SHP77 treated with DMSO at 0.1 percent for 48 hours (cell line): ENCODE measurements at places on chromosomes 4 and X.

DNA sequence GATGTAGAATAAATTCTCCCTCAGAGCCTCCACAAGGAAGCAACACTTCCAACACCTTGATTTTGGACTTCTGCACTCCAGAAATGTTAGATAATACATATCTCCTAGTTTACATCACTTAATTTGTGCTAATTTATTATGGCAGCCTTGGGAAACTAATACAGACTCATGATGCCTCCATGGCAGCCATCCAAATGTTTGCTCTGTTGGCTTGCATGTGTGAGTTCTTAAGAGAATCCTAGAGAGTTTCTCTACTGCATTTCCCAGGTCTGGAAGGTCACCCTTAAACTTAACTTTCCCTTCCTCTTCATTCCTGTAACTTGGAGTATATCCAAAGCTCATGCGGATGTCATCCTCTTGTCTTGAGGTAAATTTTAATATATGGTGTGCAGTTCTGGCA, 956.1 kb downstream of the ADGRL3 start:
- no peak for DNase-seq

DNA sequence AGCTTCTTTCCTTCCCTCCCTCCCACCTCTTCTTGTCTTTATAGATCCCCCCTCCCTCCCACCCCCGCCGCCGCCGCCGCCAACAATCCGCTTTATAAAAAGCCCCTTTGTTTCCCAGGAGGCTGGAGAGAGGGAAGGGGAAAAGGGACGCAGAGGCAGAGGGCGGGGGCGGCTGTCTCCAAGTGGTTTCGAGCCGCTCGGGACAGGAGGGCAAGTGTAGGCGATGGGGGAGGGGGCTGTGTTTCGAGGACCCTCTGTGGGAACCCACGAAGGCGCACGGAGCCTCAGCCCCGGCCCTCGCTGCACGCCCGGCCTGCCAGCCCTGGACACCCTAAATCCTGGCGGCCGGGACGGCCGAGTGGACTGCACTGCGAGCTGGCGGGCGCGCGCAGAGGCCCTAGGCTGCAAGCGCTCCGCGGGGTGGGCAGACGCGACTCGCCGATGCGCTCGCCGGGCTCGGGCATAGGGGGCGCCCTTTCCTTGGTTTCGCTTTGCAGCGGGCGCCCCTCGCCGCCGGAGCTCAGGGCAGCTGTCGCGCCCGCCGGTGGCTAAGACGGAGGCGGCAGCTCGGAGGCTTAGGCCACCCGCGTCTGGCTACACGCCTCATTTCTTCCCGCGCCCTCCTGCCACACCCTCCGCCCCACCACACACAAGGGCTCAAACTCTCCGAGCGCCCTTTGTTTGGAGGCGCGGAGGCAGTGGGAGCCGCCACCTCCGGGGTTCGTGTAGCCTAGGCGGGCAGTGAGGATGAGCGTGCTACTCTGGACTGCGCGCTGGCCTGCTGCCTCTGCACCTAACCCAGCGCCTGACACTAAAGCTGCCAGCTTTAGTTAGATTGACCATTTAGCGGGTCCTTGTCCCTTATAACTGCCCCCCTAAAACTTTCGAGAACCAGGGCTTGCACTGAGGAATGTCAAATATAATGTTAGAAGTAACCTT, 2.2 kb downstream of the MAMLD1 start:
- DNase-seq = no peak

DNA sequence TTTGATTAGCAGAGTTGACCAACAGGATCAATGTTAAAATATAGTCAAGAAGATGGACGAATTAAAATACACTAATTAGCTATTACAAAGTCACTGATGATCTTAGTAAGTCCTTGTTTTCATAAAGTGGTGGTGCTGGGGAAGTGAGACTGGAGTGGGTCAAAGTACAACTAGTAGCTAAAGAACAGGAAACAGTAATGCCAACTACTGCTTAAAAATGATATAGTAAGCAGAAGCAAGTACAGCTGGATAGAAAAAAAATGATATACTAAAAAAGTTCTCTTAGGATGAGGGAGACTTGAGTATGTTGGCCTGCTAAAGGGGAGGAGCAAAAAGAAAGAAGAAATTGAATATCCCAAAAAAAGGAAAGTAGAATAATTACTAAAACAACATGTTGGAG, 580.8 kb upstream of the FTHL17 start:
- no peak for DNase-seq

GRCh38 chr4:26782830-26783202, 77.8 kb upstream of the STIM2 start:
- DNase-seq = no peak

- no peak for DNase-seq
These were observed 19.3 kb downstream of the WDR13 start for GRCh38 chrX:48616576-48616975.

DNA sequence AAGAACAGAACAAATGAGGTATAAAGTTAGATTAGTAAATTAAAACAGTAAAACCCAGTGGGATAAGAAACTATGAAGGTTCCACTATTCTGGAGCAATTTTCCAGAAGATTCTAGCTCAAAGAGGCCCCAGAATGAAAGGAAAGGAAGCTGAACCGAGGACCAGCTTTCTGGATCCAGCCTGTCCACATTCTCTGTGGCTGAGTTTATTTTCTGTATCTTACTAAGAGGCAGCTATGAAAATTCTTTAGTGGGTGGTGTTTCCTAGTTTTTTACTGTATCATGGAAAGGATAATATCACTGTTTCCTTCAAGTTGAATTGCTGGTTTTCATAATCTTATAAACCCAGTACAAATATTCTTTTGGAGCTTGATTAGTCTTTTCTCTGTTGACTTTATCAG, 11.8 kb downstream of the DAPP1 start:
- no peak for DNase-seq

- no peak for DNase-seq
These were observed 673 bp downstream of the PARM1 start for GRCh38 chr4:74933562-74934015.

- DNase-seq = no peak
These were observed 274.5 kb downstream of the GPAT3 start for GRCh38 chr4:83810428-83810827.

DNA sequence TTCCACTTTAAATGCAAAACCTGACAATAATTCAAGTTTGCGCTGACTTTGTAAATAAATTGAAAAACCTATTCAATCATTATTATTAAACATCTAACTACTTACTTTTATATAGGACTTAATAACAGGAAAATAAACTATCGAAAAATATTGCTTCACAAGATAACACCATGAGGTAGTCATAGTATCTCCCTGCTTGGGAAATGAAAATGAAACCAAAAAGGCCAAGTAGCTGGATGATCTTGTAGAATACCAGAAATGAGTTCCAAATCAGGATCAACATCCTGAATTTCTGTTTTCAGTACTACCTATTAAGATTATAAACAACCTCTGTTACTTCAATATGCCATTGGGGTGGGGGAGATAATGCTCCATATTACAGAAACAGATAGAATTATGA, 58.9 kb downstream of the CHIC2 start:
- DNase-seq = no peak

DNA sequence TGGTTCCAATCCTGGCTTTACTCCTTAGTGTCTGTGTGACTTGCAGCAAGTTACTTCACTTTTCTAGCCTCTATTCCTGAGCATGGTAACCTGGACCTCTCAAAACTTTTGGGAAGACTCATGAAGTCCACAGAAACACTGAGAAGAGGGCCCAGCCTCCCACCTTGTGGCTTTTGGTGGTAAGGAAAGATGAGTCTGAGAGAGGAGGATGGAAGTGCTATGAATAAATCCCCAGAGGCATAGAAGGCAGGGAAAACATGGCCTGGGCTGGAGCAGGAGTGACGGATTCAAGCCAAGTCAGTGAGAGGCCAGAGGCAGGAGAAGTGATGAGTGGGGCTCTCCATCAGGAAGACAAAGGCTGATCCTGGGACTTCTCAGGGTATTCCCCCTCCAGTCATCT, 10.9 kb upstream of the MAGEA4 start:
- no peak for DNase-seq

- DNase-seq = peak; percentile 52
These were observed 66.7 kb upstream of the NDUFC1 start for GRCh38 chr4:139368998-139369397.

DNA sequence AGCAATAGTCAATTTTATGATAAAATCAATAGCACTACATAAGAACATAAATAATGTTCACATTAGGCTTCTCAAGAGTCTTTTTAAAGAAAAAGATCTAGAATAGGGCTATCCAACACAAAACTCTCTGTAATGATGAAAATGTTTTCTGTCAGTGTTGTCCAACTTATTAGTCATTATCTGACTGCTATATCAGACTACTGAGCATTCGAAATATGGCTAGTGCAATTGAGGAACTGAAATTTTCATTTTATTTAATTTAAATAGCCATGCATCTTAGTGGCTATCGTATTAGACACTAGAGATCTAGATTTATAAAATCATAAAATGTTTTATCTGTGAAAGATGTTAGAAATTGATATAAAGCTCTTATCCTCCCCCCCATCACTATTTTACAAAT, 26.0 kb downstream of the PARM1 start:
- no peak for DNase-seq

GRCh38 chr4:40058121-40058520, 1.5 kb downstream of the N4BP2 start:
- DNase-seq = no peak

GRCh38 chrX:20609916-20610415, 343.3 kb upstream of the RPS6KA3 start:
- DNase-seq = no peak

GRCh38 chr4:6031846-6032245, 13.6 kb upstream of the C4orf50 start:
- no peak for DNase-seq

GRCh38 chr4:76487621-76488020, 52.6 kb downstream of the SHROOM3 start:
- no peak for DNase-seq

DNA sequence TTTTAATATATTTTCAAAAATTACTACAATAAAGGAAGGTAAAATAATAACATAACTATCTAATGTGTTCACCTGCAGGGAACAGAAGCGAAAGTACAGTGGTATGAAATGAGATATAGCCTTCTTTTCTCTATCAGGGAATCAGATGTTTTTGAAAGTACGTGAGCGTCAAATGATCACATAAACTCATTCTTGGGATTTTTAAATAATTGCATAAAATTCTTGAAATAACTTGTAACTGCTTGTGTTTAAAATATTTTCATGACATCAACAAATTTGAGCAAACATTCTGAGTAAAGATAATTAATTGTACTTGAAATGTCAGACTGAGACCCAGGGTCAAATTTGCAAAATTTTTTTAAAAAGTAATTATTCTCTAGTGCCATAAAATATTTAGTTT, 193.5 kb upstream of the NEIL3 start:
- no peak for DNase-seq

GRCh38 chr4:43411226-43411625, 518.7 kb downstream of the GRXCR1 start:
- no peak for DNase-seq

DNA sequence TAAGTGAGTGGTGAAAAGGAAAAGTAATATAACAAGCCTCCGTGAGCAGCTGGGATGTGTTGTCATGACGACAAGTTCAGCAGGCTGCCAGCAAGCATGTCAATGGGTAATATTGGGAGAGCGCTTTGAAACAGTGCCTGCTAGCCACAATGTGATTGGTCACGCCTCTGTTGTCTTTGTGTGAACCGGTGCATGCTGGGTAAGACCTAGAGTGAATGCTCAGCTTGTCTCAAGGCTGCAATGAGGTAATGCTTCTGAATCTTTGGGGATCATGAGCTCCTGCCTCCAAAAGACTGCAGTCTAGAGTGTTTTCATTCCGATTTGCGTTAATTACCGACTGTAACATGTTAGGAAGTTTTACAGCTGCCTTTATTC, 54.9 kb downstream of the STOX2 start:
- no peak for DNase-seq

DNA sequence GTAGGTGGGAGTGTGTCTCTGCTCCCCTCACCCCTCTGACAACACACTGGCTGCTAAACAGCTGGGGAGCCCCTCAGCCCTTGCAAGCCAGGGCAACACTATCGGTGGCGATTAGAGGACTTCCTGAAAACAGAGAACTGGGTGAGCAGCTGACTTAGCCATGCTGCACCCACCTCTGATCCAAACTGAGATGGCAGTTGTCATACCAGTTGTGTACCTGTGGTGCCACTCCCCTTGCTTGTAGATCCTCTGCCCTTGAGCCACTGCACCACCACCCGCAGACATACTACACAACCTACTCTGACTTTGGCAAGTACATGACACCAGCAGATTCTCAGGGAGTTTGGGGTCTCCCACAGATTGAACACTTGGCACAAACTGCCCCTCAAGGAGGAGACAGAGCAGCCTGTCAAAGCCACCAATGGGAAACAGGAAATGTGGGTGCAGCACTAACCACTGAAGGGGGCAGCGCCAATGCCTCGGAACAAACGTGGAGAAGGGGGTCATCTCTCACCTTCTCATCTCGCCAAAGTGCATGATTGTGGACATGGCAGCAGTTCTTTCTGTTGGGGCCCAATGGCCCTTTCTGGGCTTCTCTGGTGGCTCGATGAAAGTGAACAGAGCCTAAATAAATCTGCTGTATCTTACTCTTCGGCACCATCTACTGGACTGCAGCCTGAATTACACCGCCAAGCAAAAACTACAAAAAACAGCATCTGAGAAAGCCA, 119.8 kb downstream of the NEK1 start:
- peak; percentile 3 for DNase-seq

GRCh38 chr4:16875487-16875886, 23.0 kb downstream of the LDB2 start:
- no peak for DNase-seq

DNA sequence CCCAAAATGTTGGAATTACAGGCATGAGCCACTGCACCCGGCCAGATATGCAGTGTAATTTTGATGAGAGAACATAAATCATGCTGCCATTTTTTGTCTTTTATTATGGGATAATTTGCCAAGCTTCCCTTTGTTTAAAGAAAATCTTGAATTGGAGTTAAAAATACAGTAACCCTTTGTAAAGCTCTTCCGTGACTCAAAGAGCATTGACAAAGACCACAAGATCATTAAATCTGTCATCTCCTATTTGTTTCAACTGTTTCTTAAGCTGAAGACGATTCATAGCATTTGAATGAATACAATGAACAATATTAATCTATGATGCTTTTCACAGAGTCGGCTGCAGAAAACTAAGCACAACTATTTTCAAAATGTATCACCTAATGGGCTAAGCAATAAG, 132.6 kb downstream of the ANAPC4 start:
- no peak for DNase-seq

GRCh38 chr4:92615049-92615448, 311.3 kb downstream of the GRID2 start:
- no peak for DNase-seq

DNA sequence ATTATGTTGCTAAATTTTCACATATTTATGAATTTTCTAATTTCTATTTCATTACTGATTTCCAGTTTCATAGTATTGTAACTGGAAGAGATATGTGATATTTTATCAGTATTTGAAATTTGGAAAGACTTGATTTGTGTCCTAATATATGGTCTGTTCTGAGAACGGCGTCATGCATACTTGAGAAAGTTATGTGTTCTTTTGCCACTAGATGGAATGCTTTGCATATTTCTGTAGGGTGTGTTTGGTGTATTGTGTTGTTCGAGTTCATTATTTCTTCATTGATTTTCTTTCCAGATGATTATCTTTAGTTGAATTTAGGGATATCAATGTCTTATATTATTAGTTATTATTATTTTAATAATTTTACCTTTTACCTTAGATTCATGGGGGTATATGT, 110.6 kb upstream of the ITM2A start:
- DNase-seq = no peak
